ENCODE measurements at places on chromosomes 1 and 21.

- DNase-seq = no peak
These were observed at the start of gene PRKACB for GRCh38 chr1:84143796-84144565. TSS of gene PRKACB (plus strand) at chr1:84144271. CDS start at chr1:84144362, 91 bp downstream.

DNA sequence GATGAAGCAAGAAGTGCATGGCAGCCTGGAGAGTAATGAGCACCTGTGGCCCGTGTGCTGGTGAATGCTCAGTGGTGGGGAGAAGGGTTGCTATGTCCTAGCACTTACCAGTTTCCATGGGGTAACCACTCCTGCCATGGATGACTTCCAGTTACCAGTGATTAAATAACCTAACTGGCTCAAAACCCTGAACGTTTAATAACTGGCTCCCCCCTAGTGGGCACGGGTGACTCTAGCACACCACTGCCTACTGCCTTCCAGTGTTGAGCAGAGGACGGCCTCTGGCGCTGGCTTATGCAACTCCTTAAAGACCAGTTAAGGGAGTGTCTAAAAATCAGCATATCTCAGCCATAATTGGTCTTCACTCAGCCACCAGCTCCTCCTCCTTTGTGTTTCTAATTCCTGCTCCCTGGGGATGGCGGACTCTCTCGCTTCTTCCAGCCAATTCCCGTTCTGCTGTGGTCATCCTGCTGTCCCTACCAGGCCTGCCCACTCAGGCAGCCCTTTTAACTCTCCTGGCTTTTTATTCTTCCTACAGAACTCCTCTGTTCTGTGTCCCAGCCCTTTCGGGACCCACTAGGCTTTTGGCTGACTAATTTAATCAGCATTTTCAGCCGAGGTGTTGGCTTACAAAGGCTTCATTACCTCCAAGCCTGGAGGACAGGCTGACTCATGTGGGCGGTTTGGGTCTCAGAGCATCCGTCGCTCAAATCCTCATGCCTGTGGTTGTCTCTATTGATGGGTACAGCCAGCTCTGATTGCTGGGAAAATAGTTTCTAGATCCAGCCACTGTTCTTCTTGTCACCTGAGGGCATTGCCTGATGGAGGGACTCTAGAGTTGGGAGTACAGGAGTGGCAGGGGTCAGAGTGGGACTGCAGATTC lies 332.4 kb downstream of the CAMTA1 start:
- no peak for DNase-seq

DNA sequence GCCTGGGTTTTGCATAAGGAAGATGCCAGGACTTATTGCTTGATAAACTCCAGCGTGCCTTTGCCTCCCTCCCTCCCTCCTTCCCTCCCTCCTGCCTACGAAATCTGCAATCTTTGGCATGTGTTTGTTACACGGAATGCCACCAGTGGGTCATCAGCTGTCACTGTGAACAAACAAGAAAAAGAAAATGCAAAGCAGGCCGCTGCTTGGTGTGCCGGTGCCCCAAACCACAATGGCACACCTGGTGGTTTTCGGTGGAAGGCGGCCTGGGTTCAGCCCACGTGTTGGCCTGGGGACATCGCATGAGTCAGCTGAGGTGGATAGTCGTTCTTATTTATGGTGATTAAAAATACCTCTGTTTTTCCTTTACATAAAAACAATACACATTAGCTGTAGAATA lies 16.3 kb upstream of the IFNLR1 start:
- no peak for DNase-seq

GRCh38 chr1:30323352-30323751 lies 400.0 kb downstream of the MATN1 start:
- no peak for DNase-seq

DNA sequence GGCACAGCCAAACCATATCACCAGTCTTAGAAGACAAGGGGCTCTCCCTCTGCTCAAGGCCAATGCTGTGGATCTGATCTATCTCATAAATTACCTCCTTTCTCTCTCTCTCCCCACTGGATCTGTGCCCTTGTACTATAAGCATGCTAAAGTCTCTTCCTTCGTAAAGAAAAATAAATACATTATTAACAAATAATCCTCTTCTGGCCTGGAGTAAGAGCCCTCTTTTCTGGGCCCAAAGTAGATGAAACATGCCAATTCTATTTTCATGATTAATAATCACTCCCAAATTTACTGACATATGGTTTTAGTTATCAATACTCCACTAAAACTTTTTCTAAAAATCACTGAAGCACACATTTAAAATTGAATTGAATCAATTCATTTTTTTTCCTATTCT lies 889.7 kb downstream of the ADGRL2 start:
- DNase-seq = no peak

DNA sequence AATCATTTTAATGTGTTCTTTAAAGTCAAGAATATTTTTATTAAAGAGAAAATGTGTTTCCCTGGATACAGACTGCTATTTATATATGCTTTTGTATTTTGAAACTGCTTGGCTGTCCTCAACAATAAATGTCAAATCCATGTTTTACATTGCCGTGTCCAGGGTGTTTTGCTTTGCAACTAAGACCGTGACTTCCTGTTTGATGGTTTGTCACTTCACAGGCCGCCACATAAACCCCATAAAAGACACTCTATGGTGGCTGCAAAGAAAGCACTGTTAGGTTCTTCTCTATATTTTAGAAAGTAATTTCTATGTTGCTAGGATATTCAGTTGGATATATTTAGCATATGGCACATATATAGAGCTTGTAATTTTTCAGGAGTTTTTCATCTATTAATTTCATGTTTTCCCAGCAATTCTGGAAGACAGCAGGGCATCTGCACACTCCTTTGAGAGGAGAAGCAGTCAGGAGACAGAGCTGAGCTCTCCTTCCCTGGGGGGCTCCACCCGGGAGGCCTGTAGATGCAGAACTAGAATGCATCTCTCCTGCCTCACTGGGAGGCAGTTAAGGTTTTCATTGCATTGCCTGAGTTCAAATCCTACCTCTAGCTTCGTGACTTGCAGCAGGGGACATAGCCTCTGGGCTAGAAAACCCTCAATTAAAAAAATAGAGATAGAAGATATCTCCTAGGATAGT lies 33.1 kb downstream of the PRDM2 start:
- DNase-seq = no peak

GRCh38 chr1:86776108-86776507 lies 71.7 kb downstream of the SH3GLB1 start:
- no peak for DNase-seq

GRCh38 chr1:58964428-58964827 lies 180.6 kb upstream of the JUN start:
- no peak for DNase-seq

- no peak for DNase-seq
These were observed 7.4 kb upstream of the CAMTA1 start for GRCh38 chr1:6777813-6778212.

GRCh38 chr1:232655028-232655745 lies 25.3 kb upstream of the SIPA1L2 start:
- DNase-seq = peak; percentile 6

DNA sequence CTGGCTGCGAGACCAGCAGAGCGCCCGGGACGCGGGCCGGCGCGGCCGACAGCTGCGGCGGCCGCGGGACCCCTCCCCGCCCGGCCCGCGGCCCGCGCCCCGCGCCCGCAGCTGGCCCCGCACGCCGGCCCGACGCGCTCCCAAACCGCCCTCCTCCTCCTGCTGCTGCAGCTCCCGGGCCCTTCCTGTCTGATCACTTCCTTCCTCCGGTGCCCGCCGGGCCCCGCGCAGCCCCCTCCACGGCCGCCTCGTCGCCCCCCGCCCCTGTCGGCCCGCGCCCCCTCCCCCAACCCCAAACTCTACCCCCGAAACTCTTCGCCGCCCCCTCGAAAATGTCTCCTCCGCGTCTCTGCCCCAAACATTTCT lies 594 bp downstream of the LUZP1 start:
- peak; percentile 27 for DNase-seq

DNA sequence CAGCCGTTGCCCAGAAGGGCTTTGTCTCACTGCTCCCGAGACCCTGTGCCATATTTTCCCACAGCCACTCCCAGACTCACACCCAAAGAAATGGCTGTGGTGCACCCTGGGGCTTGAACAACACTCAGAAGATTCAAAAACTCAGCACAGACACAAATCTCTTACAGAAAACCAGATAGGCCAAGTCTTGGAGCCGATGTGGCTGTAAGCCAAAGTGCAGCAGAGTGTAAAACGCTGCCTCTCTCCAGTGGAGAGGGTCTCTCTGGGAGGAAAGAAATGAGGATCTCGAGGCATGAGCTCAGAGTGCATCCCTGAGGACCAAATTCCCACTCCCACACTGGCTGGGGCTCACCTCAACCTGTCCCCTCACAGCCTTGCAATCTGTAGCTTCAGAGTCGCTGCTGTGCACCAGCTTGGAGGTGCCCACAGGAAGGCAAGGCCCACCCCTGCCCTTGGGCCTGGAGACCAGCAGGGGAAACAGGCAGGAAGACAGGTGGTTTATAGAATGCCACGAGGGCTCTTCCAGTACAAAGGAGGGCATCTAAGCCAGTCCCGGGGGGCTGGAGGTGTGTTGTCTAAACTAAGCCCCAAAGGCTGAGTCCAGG lies 171.3 kb upstream of the AJAP1 start:
- no peak for DNase-seq

DNA sequence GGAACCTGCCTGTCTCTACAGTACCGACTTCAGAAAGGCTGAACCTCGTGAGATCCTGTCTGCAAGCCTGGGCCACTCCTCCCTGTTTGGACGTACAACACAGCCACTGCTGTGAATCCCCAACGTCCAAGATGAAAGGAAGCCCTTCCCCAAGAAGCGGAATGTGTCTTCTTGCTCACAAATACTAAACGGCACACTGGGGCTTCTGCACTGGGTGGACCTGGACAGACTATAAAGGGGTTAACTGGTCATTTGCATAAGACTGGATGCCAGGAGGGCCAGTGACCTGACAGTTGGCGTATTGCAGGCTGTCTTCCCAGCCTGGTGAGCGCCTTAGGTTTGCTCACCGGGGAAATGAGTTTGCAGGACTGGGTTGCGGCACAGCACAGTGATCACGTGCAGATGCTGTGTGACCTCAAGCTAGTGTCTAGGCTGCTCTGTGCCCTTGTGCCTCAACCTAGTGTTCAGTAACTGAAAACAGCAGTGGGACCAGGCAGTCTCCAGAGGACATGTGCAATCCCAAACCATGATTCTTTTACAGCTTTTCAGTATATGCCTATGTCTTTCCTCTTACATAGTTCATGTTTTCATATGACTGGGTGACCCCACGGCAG lies 19.5 kb upstream of the AJAP1 start:
- no peak for DNase-seq
